Hematopoietic multipotent progenitor cell treated with erythropoietin and hydrocortisone succinate and interleukin-3 and kit ligand, for 15 days (in vitro differentiated cells): ENCODE measurements at places on chromosomes 7 and 10.

DNA sequence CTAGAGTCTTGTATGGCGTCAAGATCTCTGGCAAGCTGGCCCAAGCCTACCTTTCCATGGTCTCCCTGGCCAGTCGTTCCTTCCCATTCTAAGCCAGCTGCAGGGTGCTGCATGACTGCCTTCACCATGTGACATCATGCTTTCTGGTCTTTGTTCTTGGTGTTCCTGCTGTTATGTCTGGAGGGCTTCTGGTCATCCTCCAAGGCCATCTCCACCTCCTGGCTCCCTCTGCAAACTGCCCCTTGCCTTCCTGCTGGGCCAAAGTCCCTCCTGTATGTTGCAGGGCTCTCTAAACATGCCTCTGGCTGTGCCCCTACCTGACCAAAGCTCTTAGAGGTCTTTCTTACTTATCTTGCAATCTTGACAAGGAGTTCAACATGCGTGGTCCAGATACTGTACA is 44.4 kb upstream of the SHH start:
- no peak for DNase-seq

DNA sequence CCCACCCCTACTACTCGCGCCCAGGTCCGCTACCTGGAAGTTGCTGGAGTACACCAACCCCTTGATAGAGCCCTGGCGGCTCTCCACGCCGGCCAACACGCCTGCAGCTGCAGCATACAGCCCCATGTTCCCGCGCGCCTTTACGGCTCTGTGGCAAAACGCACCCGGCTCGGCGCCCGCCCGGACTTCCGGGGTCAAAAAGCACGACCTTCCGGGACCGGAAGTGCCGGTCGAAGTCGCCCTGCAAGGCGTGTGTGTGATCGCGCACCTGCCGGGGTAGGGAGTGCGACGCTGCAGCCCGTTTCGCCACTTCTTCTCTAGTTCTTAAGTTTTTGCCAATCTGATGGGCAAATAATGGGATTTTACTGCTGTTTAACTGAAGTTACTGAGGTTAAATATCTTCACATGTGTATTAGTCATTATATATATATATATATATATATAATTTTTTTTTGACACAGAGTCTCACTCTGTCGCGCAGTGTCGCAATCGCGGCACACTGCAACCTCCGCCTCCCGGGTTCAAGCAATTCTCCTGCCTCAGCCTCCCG is at the start of gene NSUN5:
NSUN5 (minus strand) TSS at position 162 of the 550 bp plus-strand sequence; CDS start at position 126, 36 bp downstream.
- DNase-seq = peak; percentile 79

DNA sequence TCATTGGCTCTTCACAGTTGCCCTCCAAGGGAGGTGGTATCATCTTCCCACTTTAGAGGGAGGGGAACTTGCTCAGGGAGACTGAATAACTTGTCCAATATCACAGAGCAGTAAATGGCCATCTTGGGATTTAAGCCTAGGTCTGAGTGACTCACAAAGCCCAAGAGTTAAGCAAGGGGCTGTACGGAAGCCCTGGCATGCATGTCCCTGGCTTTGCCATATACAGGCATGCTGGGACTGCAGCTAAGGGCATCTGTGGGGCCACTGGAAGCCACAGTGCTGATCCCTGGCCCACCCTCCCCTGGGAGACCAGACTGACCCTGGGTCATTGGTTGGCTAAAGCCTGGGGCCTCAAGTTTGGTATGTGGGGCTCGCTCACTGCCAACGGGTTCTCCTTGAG is 3.1 kb downstream of the VSIR start:
- DNase-seq = no peak

DNA sequence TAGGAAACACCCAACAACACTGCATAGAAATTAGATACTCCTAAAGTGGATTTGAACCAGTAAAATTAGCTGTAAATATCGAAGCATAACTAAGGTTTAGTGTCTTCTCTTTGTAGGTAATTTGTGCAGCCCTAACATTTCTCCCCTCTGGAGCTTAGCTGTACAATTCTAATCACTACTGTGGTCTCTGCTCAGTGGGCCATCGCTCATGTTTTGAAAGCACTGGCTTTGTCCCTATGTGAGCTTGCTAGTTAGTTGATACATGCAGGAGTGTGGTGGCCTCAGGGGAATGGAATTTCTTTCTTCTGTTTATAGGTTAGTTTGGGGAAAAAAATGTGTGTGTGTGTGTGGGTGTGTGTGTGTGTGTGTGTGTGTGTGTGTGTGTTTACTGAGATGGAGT is 373.1 kb downstream of the DPP6 start:
- DNase-seq = no peak

DNA sequence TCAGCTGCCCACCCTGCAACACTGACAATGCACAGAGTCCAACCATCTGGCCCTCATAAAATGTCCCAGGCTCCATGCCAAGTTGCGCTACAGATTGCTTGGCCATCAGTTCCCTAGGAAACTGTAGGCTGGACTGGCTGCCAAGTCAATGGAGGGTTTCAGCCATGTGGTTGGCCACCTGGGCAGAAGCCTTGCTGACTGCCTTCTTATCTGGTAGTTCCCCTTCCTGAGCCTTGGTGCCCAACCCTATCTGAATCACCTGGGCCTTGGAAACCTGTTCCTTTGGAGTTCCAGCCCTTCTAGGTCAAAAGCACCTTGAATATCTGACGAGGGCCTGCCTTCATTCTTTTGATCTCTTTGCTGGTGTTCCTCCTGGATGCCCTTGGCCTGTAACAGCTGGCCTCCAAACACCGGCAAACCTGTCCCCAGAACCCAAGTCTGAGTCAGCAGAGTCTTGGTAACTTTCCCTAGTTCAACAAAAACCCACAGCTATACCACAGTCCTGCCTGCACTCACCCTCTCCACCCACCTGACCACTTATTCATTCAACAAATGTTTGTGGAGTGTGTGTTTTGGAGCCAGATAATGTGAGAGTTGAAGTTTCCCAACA is 37.4 kb upstream of the KDM7A start:
- DNase-seq = no peak

DNA sequence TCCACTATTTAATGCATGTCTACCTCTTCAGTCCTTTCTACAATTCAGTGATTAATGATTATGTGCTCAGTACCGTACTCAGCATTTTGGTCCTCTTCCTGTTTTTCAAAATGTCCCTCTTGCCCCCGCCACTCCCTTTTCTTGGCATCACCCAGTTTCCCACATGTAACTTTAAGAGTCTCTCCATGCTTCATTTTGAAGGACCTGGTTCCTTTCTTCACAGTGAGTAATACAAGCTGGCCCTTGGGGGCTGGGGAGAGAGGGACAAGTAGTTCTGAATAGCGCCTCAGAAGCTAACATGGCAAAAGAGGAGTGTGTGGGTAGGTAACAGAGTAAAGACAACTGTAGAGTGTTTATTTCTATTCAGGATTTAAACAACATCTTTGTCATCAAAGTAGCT is 34.6 kb upstream of the SLIT1 start:
- no peak for DNase-seq

GRCh38 chr7:39127058-39127457 is 149.3 kb downstream of the POU6F2 start:
- no peak for DNase-seq

GRCh38 chr7:133562621-133563020 is 309.7 kb downstream of the EXOC4 start:
- no peak for DNase-seq

GRCh38 chr7:98921608-98922372 is 43.5 kb downstream of the TRRAP start:
- DNase-seq = no peak
